ENCODE measurements at places on chromosomes 3 and 15. TPM values are rescaled to one million over a fixed set of nuclear protein-coding genes. Genes with fewer than 3 reads are reported as not detected.

The MLF1 gene
- total RNA-seq: 20.2 TPM

- H3K4me1 ChIP-seq: peaks cover 14% of the 10 kb centered on the region
- H3K27ac ChIP-seq: peak overlapping the region; percentile 62
- peaks cover 9% of the 10 kb centered on the region for H3K36me3 ChIP-seq
- no peak overlapping the region for H3K4me3 ChIP-seq
Measured at GRCh38 chr3:25725810-25726209, 57.4 kb downstream of the NGLY1 start.

DNA sequence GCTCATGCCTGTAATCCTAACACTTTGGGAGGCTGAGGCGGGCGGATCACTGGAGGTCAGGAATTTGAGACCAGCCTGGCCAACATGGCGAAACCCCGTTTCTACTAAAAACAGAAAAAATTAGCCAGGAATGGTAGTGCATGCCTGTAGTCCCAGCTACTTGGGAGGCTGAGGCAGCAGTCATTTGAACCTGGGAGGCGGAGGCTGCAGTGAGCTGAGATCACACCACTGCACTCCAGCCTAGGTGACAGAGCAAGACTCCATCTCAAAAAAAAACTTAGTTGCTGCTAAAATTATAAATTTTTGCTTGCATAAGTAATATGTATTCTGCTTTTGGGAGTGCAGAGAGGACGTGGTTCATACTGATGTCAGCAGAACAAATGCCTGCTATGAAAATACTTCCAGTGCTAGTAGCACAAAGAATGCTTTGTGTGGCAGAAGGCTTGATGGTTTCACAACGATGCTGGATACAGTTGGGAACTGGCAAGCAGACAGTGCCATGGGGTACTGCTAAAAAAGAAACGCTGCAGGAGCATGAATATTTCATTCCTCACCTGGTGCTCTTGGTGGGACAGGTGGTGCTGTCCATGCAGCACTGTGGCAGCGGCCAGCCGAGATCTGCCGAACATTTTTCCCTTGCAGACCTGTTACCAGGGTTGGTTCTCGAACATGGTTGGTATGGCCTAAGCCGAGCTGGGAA, 31.1 kb downstream of the FBXL22 start:
- DNase-seq: no peak
- no peaks in the 10 kb centered on the region for H3K4me1 ChIP-seq
- H3K4me3 ChIP-seq: no peak overlapping the region
- H3K36me3 ChIP-seq: peaks cover 32% of the 10 kb centered on the region
- H3K27me3 ChIP-seq: no peaks in the 10 kb centered on the region

- no peak for DNase-seq
- H3K4me3 ChIP-seq: no peak overlapping the region
- no peaks in the 10 kb centered on the region for H3K27me3 ChIP-seq
Measured at GRCh38 chr15:25250906-25251622, 187.8 kb downstream of the UBE3A start.

GRCh38 chr3:132245552-132246142, 71.6 kb upstream of the ACP3 start:
- H3K4me3 ChIP-seq: no peak overlapping the region
- peaks cover 5% of the 10 kb centered on the region for H3K4me1 ChIP-seq
- no peak overlapping the region for H3K27ac ChIP-seq
- H3K27me3 ChIP-seq: no peaks in the 10 kb centered on the region
- H3K36me3 ChIP-seq: no peaks in the 10 kb centered on the region
- DNase-seq: no peak

GRCh38 chr3:175988401-175988800, 1129.3 kb downstream of the NAALADL2 start:
- no peaks in the 10 kb centered on the region for H3K27me3 ChIP-seq
- H3K36me3 ChIP-seq: no peaks in the 10 kb centered on the region
- DNase-seq: no peak
- no peak overlapping the region for H3K27ac ChIP-seq
- H3K4me1 ChIP-seq: peaks cover 1% of the 10 kb centered on the region
- no peak overlapping the region for H3K4me3 ChIP-seq

Data from progenitor cell of endocrine pancreas (in vitro differentiated cells).